ENCODE measurements at places on chromosomes 2 and 18.

DNA sequence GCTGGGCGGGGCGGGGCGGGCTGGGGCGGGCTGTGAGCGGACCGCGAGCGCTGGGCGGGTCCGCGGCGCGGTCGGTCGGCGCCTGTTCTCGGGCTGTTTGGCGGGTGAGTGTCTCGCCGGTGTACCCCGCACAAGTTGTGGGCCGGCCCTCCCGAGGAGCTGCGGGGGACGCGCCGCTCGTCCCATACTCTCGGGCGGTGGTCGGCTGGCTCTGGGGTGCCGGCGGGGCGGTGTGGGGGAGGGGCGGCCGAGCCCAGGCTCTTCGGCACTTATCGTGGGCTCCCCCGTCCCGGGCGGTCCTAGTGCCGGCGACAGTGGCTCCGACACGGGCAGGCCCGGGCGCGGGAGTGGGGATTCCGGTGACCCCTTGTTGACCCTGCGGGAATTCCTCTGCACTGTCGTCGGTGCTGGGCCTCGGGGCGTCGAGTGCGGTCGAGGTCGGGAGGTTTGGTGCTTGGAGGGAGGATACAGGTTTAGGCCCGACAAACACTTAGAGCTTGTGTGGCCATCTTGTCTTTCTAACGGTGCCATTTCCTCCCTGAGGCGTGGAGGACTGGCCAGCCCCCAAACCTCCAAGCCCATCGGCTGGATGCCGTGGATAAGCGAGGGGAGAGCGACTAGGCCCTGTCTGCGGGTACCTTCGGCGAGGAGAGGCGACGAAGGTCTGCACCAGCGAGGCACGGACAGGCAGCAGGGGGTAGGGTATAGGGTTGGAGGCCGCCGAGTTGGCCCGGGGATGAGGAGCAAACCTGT lies at the start of gene SEPTIN2:
Gene SEPTIN2, plus strand, starts transcription at position 47 of the 753 bp plus-strand sequence. CDS start 8,308 bp downstream, outside the sequence.
- no peak for DNase-seq

- no peak for DNase-seq
These were observed 137.0 kb downstream of the UBE2E3 start for GRCh38 chr2:181117206-181117925.

DNA sequence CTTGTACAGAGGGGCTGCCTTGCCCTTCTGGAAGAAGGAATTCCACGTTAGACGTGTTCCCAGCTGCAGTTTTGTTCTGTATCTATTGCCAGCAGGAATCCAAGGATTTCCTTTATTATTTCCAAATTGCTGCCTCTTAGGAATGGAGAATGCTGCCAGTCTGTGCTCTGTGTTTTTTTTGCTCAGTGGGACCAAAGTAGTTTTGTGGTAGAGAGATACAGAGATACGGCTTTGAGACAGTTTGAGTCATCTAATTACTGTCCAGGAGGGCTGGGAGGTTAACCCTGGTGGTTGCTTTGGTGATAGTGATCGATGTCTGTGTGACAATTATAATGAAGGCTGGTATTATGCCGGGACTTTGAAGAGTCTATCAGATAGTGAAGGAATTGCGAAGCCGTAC lies 26.3 kb downstream of the ASAP2 start:
- DNase-seq: no peak

GRCh38 chr2:207423886-207424285 lies 105.9 kb upstream of the CREB1 start:
- DNase-seq: no peak

DNA sequence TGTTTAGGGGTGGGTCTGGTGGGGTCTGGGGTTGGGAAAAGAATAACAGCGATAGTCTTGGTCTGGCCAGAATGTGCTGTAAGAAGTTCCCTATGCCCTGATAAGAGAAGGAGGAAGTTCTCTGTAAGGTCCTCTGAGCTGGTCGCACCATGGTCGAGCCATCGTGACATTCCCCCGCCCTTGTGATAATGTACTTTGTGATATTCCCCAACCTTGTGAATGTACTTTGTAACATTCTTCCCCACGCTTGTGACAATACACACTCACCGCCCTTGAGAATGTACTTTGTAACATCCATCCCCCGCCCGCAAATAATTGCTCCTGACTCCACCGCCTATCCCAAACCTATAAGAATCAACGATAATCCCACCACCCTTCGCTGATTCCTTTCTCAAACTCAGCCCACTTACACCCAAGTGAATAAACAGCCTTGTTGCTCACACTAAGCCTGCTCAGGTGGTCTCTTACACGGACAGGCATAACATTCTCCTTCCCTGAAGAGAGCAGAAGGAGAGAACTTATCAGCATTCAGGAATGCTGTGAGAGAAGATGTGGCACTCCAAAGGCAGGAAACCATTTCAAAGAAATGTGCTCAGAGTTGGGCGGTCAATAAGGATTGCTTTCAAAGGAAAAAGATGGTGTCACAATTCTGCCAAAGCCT lies 17.8 kb upstream of the DUSP19 start:
- no peak for DNase-seq

DNA sequence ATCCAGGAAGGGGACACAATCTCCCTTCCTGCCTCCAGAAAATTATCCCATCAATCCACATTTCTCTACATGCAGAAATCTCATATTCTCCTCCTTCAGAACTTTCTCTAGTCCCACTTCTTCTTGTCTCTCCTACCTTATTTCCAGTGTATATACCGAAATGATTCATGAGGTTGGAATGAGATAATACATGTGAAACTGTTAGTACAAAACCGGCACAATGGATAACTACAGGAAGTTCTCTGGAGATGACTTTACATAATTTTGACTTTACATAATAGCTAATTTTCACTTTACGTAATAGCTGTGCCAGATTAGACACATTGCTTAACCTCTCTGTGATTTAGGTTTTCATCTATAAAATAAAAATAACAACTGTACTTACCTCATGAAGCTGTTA lies 801.3 kb downstream of the ERBB4 start:
- DNase-seq: no peak

- no peak for DNase-seq
These were observed 259.5 kb downstream of the CCDC178 start for GRCh38 chr18:33181016-33181415.

DNA sequence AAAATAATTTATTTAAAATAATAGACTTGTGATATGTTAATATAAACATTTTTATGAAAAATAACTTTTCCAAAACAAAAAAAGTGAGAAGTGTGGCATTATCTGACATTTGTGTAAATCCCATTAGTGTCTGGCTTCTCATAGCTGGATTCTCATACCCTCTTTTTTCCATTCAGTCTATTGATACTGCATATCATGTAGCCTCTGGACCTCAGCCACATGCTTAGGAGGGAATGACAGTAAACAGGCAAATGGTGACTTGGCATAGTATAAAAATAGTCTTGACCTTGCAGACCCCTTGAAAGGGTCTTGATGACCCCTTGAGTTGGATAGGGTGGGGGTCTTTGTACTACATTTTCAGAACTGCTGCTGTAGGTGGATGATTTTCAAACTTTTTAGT lies 29.2 kb downstream of the GALNT1 start:
- DNase-seq: no peak

DNA sequence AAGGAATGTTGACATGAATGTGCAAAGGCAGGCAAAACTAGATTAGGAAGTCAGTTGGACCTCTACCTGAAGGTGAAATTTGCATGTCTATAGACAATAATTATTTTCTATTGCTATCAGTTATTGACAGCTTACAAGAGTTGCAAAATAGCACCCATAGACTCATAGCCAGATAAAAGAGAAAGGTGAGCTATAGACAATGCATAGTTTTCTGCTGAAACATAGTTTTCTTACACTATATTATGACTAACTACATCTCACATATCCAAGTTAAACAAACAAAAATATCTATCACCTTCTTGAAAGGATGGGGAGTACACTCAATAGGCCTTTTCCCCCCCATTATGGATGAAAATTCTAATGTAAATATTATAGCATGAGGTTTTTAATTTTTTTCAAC lies 305.0 kb downstream of the PTH2R start:
- no peak for DNase-seq

GRCh38 chr18:28494151-28494550 lies 317.2 kb upstream of the CDH2 start:
- DNase-seq: no peak

DNA sequence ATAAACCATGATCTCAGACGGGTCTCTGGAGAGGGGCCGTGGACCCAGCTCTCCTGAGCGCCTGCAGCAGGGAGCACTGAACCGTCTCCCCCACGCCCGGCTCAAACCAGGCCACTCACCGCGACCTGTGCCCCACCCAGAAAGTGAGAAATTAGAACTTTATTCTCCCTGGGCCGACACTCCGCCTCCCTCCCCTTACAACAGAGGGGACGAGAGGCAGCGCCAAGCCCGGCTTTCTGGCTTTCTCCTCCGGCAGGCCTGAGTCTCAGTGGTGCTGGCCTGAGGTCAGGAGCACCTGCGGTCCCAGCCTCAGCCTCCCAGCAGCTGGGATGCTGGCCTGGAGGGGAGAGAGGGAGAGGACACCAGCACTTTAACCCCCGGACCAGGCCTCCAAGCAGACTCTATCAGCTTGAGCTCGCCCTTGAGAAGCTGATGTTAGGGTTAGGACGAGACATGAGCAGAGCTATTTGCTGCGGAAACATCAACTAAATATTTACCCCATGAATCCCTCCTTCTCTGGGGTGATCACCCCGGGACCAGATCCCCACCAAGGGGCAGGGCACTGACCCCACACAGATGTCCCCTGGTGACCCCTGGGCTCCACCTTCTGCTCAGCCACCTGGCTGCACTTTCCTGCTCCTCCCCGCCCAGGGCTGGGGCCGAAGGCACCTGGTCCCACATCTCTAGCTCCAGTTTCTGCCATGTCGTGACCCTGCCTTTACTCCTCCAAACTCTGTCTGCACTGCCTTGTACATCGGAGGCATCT lies 856.3 kb upstream of the SALL3 start:
- no peak for DNase-seq

GRCh38 chr2:5818961-5819600 lies 126.9 kb downstream of the SOX11 start:
- DNase-seq: no peak

GRCh38 chr2:237291138-237291792 lies 122.7 kb downstream of the COL6A3 start:
- DNase-seq: peak; percentile 92

DNA sequence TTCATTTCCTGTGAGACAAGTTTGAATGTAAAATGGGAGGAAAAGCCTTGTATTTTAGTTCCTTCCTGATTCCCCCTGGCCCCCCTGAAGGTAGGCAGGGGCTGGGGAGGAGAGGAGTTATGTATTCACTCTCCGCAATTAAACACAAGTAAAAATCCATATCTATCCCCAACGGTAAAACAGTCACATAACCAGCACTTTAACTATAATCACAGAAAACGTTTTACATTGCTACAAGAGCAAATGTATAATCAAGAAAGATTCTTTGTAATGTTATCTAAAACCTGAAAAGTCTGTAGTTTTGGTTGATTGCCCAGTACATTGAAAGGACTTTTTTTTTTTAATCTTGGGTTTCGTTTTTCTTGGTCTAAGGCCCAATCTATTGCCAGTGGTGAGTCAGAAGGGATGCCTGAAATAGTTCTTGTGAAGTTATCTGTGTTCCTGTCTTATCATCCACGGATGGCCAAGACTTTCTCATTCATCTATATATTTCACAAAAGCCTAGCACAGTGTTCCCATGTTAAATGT lies 34.5 kb upstream of the CCNYL1 start:
- no peak for DNase-seq

GRCh38 chr18:21997207-21998143 lies 171.9 kb upstream of the GATA6 start:
- peak; percentile 15 for DNase-seq

DNA sequence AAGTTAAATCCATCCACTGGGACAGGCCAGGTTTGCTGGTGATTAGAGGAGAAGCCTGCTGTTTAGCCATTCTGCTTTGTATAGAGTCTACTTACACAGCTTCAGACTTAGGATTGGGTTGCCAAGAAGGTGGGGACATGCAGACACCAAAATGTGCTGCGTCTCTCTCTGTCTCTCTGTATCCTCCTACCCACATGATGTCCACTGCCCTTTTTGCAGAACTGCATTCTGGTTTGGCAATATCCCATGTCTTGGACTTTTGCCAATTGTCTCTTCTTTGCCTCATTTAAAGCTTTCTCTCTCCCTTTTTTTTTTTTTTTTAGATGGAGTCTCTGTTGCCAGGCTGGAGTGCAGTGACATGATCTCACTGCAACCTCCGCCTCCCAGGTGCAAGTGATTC lies 261.1 kb upstream of the FN1 start:
- DNase-seq: no peak

DNA sequence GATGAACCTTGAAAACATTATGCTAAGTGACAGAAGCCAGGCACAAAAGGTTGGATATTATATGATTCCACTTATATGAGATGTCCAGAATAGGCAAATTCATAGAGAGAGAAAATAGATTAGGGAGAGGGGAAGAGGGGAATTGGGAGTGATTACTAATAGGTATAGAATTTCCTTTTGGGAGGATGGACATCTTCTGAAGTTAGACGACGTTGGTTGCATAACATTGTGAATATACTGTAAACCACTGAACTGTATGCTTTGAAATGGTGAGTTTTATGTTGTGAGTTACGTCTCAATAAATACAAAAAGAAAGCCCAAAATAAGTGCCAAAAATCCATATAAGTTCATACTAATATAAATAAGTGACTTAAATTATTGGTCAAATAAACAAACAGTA lies 18.6 kb upstream of the CYP26B1 start:
- no peak for DNase-seq
